ENCODE measurements at places on chromosomes 1 and 21. TPM values are rescaled to one million over a fixed set of nuclear protein-coding genes. Genes with fewer than 3 reads are reported as not detected.

DNA sequence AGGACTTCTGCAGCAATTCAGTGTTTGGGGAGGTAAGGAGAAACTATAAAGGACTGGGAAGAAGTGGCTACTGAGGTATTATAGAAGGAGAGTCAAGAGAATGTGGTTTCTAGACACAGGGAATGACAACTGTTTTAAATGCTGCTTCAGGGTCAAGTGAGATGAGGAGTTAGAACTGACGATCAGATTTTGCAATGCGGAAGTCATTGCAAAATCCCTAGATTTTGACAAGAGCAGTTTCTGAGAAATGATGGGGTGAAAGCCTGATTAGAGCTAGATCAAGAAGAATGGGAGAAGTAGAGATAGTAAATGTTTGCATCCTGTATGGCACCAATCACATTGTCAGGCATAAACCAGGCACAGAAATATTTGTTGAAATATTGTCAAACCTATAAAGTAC lies 4.7 kb upstream of the TSNAX start:
- no peak for DNase-seq
- no peaks in the 10 kb centered on the region for H3K27me3 ChIP-seq
- no peaks in the 10 kb centered on the region for H3K36me3 ChIP-seq
- no peak overlapping the region for H3K27ac ChIP-seq
- peaks cover 6% of the 10 kb centered on the region for H3K4me1 ChIP-seq

DNA sequence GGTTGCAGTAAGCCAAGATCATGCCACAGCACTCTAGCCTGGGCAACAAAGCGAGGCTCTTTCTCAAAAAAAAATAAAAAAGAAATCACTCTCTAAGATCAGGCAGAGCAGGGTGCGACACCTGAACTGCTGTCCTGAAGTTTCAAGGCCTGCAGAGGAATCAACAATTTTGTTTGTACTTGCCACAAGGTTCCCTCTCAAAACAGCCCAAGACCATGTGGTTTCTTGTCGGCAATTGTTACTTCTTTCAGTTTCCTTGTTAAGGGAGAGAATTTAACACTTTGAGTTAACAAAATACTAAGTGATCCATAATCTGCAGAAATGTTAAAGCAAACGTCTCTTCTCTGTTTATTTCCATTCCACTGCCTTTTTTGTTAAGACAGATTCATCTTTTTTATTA lies 36.5 kb downstream of the MACO1 start:
- H3K36me3 ChIP-seq: peaks cover 5% of the 10 kb centered on the region
- H3K4me3 ChIP-seq: no peak overlapping the region
- H3K27ac ChIP-seq: no peak overlapping the region
- H3K27me3 ChIP-seq: no peaks in the 10 kb centered on the region

The HES2 gene
- 2.5 TPM for total RNA-seq

The IFNLR1 gene
- total RNA-seq: 9.1 TPM

- no peaks in the 10 kb centered on the region for H3K36me3 ChIP-seq
- peak overlapping the region; percentile 92 for H3K27ac ChIP-seq
- peak overlapping the region; percentile 75 for H3K4me3 ChIP-seq
- no peak for DNase-seq
- H3K27me3 ChIP-seq: no peaks in the 10 kb centered on the region
- H3K4me1 ChIP-seq: peaks cover 26% of the 10 kb centered on the region
Measured at GRCh38 chr21:43717967-43718871, 710 bp upstream of the PDXK start.

GRCh38 chr21:24188506-24188905 lies 1418.8 kb downstream of the MRPL39 start:
- H3K27ac ChIP-seq: no peak overlapping the region
- H3K4me3 ChIP-seq: no peak overlapping the region
- no peak for DNase-seq
- no peaks in the 10 kb centered on the region for H3K4me1 ChIP-seq

DNA sequence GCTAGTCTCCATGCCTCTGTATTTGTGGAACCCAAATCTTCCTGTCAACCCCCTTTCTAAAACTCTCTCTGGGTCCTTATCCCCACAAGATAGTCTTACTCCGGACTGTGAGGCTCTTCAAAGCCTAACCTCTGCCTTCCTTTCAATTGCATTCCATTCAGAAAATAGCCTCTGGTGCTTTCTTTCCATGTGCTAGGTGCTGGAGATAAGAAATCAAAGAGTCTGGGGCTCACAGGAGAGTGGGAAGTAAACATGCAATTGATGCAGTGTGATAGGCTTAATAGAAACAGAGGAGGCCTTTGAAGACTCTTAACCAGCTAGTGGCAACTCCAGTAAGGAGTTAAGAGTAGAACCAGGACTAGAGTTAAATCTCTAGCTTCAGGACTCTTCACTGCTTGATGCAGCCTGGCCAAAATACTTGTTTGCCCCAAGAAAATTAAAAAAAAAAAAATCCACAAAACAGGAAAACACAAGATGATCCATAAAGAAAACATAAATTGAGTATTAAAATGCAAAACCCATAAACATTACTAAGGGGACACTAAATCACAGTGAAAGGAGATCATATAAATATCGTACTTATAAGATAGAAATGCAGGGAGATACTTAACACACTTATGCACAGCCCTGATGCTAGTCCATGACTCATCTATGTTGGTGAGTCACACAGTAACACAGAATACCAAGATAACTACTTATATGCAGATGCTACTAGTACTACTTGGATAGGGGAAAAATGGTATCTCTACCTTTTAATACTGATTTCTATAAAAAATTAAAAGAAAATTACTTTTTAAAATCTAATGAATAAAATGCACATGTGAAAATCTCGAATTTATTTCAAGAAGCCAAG lies 341.5 kb downstream of the KCNH1 start:
- no peak for DNase-seq
- no peak overlapping the region for H3K4me3 ChIP-seq
- no peaks in the 10 kb centered on the region for H3K36me3 ChIP-seq
- no peaks in the 10 kb centered on the region for H3K27me3 ChIP-seq
- no peak overlapping the region for H3K27ac ChIP-seq
